Activated CD4-positive, CD25-positive, alpha-beta regulatory T cell (primary cell): ENCODE measurements at places on chromosomes 7 and 10.

- DNase-seq: no peak
Observed at GRCh38 chr7:151856516-151856915, 20.4 kb downstream of the PRKAG2 start.

DNA sequence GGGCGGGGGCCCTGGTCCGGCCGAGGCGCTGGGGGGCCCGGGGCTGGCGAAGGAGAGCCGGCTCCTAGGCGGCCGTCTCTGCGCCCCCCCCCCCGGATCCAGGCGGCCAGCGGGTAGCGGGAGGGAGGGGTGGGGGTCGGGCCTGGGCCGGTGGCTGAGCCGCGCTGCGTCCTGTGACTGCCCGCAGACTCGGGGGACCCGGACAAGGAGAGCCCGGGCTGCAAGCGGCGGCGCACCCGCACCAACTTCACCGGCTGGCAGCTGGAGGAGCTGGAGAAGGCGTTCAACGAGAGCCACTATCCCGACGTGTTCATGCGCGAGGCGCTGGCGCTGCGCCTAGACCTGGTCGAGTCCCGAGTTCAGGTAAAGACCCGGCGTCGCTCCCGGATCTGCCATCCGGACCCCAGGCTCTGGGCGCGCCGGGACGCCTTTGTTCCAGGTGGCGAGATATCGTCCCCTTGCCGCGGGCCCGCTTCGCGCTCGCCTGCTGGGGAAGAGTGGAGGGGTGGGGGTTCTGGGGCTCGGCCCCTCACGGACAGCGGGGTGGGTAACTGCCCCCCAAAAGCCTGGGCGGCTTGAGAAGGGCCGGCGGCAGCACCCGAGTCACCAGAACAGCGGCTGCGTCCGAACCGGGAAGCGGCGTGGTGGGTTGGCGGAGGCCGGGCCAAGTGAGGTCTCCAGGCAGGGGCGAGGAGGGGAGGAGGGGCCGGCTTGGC lies 819 bp downstream of the UNCX start:
- no peak for DNase-seq

DNA sequence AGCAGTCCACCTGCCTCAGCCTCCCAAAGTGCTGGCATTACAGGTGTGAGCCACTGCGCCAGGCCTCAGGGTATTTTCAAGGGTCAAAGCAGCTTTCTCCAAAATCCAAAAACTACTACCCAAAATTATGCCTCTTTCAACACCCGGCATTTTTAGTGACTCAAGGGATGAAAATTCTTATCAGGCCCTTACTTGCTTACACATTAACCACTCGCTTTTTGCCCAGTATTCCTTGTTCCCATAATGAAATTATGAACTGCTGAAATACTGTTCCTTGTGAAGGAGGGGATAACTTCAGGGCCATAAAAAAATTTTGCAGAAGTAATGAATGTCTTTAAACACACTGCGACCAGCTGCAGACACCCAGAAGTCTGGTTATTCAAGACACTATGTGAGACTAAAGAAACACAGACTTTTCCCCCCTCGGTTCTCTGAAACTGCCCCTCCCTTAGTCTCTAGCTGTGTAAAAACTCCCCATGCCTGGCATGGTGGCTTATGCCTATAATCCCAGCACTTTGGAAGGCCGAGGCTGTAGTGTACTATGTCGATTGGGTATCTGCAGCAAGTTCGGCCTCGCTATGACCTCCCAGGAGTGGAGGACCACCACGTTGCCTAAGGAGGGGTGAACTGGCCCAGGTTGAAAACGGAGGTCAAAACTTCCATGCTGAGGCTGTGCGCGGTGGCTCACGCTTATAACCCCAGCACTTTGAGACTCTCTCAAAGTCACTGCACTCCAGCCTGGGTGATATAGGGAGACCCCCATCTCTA lies 12.0 kb downstream of the FXYD4 start:
- no peak for DNase-seq

GRCh38 chr10:115706488-115707076 lies 566.4 kb downstream of the GFRA1 start:
- DNase-seq: no peak

- DNase-seq: no peak
Observed at GRCh38 chr10:44860811-44861736, 50.1 kb upstream of the TMEM72 start.

DNA sequence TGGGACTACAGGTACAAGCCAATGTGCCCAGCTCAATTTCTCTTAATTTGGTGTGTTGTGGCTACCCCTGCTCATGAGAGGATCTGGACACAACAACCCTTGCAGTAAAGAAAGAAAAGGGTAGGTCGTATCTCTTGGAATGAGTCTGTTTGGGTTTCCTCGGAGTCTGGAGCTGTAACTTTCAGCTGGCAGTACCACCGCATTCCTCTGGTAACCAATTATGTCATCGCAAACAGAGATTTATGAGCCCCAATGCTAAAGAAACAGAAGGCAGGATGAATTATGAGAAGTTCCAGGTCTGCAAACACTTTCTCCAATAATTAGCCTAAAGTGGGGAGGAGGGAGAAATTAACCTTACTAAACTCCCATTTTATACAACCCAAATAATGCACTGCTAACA lies 186.6 kb upstream of the NRP1 start:
- no peak for DNase-seq

GRCh38 chr7:146636581-146636980 lies 520.0 kb downstream of the CNTNAP2 start:
- no peak for DNase-seq

- no peak for DNase-seq
Observed at GRCh38 chr10:12397941-12398340, 48.6 kb downstream of the CAMK1D start.

DNA sequence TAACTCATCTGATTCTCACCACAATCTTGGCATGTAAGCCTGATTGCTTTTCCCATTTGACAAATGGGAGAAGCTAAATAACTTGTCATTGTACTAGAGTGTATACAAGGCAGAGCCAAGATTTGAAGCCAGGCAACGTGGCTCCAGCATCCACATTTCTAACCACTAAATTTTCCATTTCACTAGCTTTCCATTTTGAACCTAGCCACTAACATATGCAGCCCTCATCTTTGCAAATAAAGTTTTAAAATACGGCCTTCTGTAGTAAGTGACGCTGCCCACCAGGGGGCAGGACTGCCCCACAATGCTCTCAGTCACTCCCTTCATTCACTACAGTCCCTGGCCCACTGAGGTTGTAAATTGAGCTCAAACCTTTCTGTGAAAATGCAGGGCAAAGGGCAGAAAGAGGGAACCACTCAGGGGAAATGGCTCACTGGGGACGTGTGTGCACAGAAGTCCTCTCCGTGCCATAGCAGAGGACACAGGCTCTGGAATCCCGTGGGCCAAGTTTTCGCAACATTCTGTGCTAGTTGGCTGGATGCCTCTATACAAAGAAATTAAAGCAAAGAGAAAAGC lies 315.7 kb downstream of the TNS3 start:
- no peak for DNase-seq

- no peak for DNase-seq
Observed at GRCh38 chr10:97796651-97797050, 24.9 kb upstream of the SFRP5 start.

DNA sequence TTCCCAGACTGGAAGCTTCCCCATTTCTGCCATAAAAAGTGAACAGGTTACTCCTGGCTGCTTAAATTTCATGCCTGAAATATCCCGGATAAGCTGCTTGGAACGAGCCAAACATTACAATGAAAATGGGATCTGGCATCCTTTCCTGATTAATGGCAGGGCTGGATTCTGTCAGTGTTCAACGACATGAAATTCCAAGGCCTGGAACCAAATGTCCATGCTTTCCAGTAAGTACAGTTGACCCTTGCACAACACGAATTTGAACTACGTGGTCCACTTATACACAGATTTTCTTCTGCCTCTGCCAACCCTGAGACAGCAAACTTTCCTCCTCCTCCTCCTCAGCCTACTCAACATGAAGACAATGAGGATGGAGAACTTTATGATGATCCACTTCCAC lies 65.4 kb downstream of the SGMS1 start:
- DNase-seq: no peak
